Trophoblast cell (in vitro differentiated cells and primary cell): ENCODE measurements at places on chromosomes 7 and 10.

- H3K27me3 ChIP-seq, result no peaks in the 10 kb centered on the region
- H3K27ac ChIP-seq, result no peak overlapping the region
- no peaks in the 10 kb centered on the region for H3K4me1 ChIP-seq
- no peak for DNase-seq
- no peak overlapping the region for H3K4me3 ChIP-seq
Observed at GRCh38 chr10:11279314-11279713, 261.6 kb downstream of the CELF2 start.

DNA sequence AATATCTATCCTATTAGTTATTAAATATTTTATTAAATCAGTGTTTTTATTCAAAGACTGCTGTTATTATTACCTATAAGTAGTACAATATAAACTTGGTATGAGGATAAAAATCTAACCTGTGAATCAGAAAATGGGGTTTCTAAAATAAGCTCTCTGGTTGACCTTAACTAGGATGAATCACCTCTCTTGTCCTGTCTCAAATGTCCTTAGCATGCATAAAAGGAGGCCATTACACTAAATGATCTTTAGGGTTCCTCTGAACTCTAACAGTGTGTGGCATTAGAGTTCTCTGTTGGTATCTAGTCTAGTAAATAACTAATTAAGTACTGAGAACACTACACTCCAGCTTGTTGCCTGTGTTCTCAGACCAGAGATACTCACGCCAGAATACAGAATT lies 143.1 kb upstream of the LRRTM3 start:
- no peaks in the 10 kb centered on the region for H3K36me3 ChIP-seq
- no peaks in the 10 kb centered on the region for H3K27me3 ChIP-seq
- no peaks in the 10 kb centered on the region for H3K4me1 ChIP-seq
- no peak for DNase-seq

DNA sequence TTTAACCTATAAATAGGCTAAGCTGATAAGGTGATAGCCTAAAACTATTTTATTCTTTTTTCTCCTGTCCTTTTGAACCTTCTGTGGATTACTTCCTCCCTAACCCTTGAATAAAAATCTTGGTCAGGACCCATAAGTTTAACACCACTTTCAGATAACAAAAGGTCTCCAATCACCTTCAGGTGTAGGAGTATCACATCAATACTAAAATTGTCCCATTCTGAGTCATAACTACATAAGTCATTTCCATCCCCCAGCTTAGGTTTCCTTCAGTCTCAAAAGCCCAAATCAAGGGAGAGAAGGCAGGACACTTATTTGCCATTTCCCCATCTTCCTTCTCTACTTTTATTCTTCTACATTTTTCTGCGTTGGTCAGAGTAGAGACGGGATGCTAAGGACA lies 56.9 kb upstream of the WNT16 start:
- no peak overlapping the region for H3K4me3 ChIP-seq
- H3K36me3 ChIP-seq, result no peaks in the 10 kb centered on the region
- no peak for DNase-seq
- no peaks in the 10 kb centered on the region for H3K27me3 ChIP-seq
- no peaks in the 10 kb centered on the region for H3K4me1 ChIP-seq

- H3K4me1 ChIP-seq, result peaks cover 4% of the 10 kb centered on the region
- H3K36me3 ChIP-seq, result no peaks in the 10 kb centered on the region
- H3K27ac ChIP-seq, result no peak overlapping the region
- no peaks in the 10 kb centered on the region for H3K27me3 ChIP-seq
- no peak for DNase-seq
Observed at GRCh38 chr7:155222061-155222460, 75.6 kb upstream of the INSIG1 start.

DNA sequence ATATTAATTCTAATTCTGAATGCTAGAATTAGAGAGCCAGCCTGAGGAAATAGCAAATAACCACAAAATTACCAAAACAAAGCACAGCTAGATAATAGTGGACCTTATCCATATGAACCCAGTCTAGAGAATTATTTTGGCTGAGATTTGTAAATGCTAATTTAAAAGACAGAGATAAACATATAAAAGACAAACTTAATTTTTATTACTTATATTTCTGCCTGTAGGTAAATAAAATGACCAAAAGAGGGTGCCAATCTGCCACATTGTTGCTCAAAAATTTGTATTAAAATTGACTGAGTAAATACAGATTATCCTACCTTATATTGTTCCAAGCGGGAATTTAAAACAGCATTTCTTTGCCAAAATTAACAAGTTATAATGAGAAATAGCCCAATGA lies 20.2 kb downstream of the RTKN2 start:
- H3K27me3 ChIP-seq, result no peaks in the 10 kb centered on the region
- no peak for DNase-seq
- H3K4me1 ChIP-seq, result no peaks in the 10 kb centered on the region
- H3K27ac ChIP-seq, result no peak overlapping the region

DNA sequence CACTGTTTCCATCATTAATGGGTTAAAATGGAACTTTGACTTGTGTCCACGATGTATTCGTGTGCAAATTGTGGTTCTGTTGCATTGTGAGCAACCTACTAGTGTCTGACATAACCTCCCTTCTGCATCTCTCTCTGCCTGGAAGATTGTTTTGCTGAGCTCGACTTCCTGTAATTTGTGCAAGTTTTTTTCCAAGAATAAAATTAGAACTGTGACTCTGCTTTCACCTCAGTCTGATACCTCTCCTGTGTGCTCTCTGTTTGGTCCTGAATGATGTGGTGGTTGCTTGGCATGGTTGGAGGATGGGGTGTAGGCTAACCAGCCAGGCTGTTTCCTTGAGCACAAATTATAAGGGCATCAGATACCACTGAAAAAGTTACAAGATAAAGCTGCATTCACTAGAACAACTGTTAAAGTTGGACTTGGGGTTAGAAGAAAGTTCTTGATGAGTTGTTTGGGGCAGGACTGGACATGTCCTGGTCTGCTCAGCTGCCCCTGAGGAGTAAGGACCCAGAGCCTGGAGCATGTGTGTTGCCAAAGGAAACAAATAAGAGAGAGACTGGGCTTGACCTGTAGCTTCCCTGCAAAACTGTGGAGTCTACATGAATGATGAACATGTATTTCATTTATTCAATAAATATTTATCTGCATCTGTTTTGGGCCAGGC lies 1.9 kb upstream of the VOPP1 start:
- DNase-seq, result no peak
- no peak overlapping the region for H3K4me3 ChIP-seq
- H3K27ac ChIP-seq, result no peak overlapping the region
- H3K27me3 ChIP-seq, result no peaks in the 10 kb centered on the region

DNA sequence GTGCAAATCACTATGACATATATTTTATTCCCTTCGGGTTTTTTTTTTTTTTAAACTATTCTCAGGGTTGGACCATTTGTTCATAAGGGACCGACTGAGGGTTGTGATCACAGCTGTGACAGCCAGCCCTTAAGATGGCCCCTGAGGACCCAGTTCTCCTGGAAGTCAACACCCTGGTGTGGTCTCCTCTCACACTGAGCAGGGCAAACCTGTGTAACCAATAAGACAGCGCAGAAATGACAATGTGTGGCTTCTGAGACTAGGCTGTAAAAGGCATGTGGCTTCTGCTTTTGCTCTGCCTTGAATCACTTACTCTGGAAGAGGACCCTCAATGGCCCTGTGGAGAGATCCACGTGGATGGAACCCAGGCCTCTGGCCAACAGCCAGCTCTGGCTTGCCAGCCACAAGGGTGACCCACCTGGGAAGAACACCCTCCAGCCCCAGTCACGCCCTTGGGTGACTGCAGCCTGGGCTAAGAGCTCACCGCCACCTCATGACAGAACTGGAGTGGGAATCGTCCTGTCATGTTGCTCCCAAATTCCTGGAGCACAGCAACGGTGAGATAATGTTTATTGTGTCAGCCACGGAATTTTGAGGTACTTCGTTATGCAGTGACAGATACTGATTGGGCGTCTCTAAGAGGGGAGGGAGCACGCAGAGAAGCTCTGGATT lies 127.1 kb downstream of the CLEC2L start:
- no peak for DNase-seq
- no peak overlapping the region for H3K27ac ChIP-seq
- H3K4me1 ChIP-seq, result no peaks in the 10 kb centered on the region
- no peak overlapping the region for H3K4me3 ChIP-seq

DNA sequence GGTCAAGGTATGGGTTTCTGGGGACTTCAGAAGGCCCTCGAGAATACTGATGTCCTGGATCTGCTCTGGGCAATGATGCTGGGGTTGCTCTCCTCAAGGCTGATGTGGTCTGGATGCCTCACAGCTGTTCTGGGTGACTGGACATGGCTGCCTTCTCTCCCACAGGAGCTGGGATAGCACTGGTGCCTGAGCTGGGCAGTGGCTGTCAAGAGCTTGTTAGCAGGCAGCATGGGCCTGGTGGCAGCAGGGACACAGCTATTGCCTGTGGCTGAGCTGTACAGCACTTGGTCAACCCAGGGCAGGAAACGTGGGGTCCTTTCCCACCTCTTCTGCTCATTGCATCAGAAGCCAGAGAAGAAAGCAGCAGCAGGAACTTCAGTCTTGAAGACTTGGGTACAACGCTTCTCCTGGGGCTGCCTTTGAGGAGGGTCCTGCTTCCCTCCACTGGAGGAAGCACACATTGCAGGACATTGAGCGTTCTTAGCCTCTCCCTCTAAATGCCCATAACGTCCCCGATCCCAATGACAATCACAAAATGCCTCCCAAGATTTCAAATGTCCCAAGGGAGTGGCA lies 13.0 kb downstream of the ADCYAP1R1 start:
- DNase-seq, result no peak
- no peak overlapping the region for H3K4me3 ChIP-seq
- no peaks in the 10 kb centered on the region for H3K36me3 ChIP-seq
- H3K27me3 ChIP-seq, result no peaks in the 10 kb centered on the region
- H3K4me1 ChIP-seq, result no peaks in the 10 kb centered on the region

DNA sequence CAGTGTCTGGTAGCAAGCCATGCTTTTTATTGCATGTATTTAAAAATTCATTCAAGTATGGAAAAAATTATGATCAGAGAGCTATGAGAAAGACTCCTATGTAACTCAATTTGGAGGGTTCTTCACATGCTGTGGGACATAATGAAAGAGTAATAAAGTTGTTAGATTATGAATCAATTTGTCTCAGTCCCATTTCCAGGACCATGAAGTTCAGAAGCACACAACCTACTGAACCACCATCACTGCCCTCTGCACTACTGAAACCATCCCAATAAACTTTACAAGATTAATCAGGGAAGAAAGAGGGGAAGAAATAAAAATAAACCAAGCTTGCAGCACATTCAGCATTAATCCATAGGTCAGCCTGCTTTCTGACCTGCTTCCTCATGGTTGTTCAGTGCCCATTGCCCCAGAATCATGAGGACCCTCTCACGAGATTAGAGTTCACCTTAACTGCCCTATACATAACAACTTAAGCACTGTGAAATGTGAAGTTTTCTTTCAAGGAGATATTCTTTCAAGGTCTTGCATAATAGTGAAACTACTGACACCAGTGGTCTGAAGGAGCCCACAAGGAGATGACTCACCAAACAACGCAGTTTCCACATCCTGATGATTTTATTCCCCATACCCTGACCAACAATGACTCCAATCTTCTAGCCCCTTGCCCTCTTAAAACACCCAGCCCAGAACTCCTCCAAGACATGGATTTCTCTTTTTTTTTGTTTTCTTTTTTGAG lies 171.5 kb upstream of the ADCY1 start:
- no peaks in the 10 kb centered on the region for H3K4me1 ChIP-seq
- H3K27ac ChIP-seq, result no peak overlapping the region
- H3K36me3 ChIP-seq, result no peaks in the 10 kb centered on the region

DNA sequence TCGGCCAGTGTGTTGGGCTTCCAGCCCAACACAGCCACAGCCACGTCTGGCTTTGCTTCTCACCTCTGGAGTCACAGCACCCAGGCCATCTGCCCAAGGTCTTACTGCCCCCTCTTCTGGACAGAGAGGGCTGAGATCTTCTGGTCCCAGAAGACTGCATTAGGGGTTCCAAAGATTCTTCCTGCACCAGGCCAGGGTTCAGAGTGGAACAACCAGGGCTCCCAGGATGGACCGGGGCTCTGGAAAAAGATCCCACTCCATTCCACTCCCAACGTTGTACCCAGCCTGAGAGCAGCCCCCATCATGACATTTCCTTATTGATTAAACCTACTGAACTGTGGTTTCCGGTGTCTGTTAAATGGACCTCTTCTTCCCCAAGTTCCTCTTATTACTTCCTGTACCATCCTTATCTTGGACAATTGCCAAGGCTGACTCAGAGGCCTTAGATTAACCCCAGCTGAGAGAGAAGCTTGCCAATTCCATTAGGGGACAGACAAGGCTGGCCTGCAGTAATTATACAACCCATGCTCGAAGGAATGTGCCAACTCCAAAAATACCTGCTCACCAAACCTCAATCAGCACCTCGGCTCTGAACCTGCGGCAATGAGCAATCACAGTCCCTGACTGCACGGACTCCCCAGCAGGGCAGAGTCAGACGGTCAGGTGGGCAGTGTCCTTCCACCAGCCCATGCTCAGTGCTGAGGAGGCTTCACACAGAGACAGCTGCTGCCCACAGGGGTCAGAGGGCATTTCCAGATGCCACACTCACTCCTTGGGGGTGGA lies 47.9 kb upstream of the NPFFR1 start:
- H3K27ac ChIP-seq, result no peak overlapping the region
- no peaks in the 10 kb centered on the region for H3K4me1 ChIP-seq
- H3K27me3 ChIP-seq, result peaks cover 2% of the 10 kb centered on the region
- H3K36me3 ChIP-seq, result no peaks in the 10 kb centered on the region

DNA sequence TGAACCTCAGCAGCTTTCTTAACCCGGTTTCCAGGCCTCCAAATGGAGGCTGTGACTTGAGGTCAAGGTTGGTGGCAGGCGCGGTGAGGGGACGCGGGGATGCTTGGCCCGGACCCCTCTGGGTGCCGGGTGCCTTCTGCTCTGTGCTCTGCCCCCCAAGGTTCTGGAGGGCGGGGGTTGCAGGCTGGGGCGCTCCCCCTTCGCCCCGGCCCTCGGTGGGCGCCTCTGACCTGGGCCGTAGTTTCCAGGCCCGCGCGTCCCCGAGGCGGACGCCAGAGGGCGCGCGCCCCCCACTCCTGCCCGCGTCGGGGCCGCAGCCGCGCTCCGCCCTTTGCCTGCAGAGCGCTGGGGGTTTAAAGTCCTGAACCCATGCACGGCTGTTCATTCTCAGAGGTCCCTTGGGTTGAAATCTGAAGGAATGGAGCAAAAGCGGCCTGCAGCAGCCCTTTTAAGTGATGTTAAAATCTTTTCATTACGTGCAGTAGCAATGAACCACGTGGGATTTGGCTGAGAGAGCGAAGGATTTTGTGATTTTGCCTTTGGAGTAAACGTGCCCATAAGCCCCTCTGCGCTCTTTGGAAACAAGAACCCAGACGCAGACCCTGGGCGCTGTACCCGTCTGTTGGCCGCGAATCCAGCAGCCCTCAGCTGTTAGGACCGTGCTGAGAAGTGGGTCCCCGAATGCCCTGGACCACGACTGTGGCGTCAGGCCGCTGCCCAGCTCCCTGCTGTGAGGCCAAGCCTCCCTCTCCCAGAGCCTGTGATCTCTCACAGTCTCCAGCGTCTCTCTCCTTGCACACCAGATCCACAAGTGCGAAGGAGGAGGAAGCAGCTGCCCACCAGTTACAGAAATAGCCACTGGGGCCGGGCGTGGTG lies 135.0 kb downstream of the ACTR3B start:
- H3K36me3 ChIP-seq, result no peaks in the 10 kb centered on the region
- no peak overlapping the region for H3K27ac ChIP-seq
- no peak overlapping the region for H3K4me3 ChIP-seq
- H3K27me3 ChIP-seq, result no peaks in the 10 kb centered on the region
- no peak for DNase-seq
